ENCODE measurements at places on chromosomes 7 and 10.

DNA sequence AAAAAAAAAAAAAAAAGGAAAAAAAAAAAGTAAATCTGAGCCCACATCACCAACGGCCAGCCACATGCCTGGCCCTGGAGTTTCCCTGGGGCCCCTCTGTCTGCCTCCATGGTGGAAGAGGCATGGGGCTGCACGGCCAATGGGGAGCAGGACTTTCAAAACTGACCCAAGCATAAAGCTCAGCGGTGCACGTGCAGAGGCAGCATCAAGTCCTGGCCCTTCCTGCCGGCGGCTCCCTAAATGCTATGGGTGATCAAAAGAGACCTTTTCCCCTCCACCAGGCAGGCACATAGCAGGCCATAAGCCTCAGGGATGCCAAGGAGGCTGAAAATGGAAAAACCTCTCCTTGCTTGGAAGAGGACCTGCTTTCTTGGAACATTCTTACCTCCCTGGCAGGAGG lies 94.3 kb downstream of the OAT start:
- DNase-seq, result no peak

DNA sequence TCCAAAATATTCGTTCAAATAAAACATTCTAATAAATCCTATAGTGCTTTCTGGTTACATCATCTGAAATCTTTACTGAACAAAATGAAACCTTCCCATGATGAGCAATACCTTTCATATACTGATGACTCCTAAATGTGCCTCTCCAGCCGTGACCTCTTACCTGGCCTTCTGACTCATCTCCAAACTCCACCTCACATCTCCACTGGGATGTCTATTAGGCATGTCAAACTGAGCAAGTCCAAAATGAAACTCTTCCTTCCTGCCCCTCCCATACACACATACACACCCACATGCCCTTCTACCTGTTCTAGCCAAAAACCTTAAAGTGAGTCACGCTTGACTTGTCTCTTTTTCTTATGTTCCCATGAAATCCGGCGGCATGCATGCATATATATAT lies 22.9 kb downstream of the GSAP start:
- no peak for DNase-seq

- no peak for DNase-seq
These were observed 24.5 kb upstream of the FAM133B start for GRCh38 chr7:92614660-92615174.

DNA sequence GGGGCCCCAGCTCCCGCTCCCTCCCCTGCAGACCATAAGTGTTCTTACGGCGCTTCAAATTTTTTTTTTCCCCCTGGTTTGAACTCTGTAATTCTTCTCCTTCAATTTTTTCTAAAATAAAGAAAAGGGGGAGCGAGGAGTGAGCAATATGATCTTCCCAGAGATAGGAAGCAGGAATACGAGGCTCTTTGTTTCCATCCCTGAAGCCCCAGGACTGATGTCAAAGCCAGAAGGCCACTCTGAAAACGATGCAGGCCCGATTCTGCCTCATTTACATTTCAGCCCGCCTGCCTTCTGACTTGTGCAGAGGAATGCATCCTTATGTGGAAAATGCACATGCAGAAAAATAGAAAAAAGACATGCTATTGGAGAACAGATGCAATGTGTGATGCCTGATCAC lies 401.5 kb upstream of the MKI67 start:
- DNase-seq, result no peak

DNA sequence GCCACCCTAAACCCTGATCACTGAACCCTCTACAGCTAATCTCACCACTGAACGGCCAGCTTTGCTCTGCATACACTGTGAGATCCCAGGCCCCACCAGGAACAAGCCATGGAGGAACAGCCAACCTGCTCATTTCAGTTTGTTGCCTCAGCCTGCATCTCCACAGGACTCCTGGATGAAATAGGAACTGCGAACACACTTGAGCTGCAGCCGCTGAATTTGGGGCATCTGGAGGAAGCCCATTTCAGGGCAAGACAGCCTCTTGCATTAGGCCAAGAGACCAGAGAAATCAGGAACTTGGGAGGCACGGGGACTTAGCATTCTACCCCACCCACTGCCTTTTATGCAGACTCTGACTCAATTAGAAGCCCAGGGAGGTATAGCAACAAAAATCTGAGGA lies 14.5 kb upstream of the EGR2 start:
- DNase-seq, result no peak

DNA sequence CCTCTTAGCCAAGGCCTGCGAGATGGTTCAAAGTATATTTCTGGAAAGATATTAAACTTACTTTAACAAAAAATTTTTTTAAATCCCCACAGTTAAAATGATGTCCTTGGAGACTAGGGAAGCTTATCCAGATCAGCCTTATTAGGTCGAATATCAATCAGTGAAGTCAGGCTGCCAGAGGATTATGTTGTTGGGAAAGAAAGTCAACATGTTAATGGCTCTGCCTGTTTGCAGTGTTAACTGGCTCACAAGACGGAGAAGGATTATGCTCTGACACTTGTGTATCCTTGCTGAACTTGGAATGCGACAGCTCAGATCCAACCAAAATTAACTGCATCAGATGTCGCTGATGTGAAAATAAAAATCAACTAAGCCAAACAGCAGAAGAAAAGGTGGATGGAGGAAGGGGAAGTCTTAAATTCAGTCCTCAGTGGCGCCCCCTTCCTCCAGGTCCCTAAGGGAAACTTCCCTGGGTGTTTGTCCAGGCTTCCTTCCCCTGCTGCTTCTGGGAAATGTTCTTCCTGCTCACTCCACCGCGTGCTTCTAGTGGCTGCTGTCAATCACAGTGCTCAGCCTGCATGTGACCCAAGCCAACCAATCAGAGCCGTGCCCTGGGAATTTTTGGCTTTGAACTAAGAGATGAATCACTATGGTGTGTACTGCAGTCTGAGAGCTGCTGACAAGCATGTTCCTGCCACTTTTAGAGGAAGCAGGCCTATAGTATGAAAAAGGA lies 690.4 kb upstream of the NRP1 start:
- DNase-seq, result no peak

DNA sequence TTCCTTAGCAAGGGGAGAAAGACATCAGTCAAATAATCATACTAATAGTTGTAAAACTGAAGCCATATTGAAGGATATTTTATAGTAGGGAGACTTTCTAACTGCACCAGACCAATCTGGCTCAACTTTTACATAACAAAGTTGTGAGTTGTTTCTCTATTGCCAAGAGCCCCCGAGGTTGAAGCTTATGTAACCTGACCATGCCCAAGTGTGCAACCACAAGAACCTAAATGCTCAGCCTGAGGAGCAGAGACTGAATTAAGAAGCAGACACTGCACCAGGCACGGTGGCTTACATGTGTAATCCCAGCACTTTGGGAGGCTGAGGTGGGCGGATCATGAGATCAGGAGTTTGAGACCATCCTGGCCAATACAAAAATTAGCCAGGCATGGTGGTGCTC lies 77.3 kb upstream of the ARMC3 start:
- no peak for DNase-seq

DNA sequence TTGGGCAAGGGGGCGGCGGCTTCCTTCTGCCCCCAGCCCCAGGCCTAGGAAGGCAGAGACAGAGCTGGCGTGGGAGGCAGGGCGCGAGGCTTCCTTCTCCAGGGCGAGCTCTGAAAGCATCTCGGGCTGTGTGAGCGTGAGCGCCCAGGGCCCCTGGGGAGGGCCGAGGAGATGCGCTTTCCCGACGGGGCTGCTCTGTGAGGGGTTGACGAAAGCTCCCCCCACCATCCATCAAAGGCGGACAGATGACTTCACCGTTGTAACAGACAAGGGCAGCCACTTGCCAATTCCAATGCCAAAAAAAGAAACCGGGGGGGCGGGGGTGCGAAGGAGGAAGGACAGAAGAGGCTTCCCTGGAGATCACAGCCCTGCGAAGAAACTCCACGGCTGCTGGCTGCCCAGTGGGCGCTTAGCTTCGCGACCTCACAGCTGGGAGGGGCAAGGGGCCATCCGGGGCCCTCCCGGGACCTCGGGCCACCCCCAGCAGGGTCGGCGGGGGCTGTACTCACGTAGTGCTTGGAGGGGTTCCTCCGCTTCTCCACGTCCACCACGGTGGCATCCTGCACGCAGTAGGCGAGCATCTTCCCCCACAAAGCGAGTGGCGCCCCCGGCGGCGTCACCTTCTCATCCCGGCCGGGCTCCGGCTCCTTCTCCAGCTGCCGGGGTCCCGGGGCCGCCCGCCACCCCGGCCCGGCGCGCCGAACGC lies 537 bp downstream of the SH3PXD2A start:
- no peak for DNase-seq

- no peak for DNase-seq
These were observed 66.0 kb downstream of the CALD1 start for GRCh38 chr7:134845461-134845860.

All from activated CD4-positive, CD25-positive, alpha-beta regulatory T cell treated with anti-CD3 and anti-CD28 coated beads, Interleukin-2, amount 50 U/mL, for 16 hours (primary cell).